ENCODE measurements at places on chromosomes 1 and 21.

GRCh38 chr1:231806623-231807495 lies 180.3 kb downstream of the DISC1 start:
- peak; percentile 35 for DNase-seq

DNA sequence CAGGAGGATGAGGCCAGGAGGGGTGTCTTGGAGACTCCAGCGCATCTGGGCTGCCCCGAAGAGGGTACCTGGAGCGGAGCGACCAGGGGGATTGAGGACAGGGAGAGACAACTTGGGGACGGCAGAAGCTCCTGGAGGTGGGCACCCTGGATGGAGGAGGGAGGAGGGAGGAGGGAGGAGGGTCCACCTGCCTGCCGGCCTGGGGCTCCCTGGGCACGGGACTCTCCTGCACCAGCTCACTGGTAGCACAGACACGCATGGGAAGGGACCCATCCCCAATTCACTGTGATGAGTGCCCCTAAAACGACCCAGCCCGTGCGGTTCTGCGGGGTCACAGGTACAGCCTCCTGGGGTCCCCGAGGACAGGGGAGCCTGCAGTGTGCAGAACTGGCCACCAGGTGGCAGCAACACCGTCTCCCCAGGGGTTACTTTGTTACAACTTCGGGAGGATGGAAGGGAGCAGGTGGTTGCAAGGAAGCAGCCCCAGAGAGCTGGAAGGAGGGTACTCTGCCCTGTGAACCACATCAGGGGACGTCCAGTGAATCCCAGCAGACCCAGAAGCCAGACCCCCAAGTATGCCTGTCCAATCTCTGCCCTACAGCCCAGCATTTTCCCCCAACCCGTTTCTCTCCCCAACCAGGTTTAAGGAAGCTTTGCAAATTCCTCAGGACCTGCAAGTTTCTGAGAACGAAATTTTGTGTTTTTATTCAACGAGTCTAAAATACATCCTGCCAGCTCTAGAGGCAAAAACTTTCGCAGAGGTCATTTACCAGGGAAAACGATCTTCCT lies 482.4 kb downstream of the NPHP4 start:
- peak; percentile 22 for DNase-seq

- no peak for DNase-seq
These were observed 89.8 kb upstream of the KCNE2 start for GRCh38 chr21:34274001-34274400.

DNA sequence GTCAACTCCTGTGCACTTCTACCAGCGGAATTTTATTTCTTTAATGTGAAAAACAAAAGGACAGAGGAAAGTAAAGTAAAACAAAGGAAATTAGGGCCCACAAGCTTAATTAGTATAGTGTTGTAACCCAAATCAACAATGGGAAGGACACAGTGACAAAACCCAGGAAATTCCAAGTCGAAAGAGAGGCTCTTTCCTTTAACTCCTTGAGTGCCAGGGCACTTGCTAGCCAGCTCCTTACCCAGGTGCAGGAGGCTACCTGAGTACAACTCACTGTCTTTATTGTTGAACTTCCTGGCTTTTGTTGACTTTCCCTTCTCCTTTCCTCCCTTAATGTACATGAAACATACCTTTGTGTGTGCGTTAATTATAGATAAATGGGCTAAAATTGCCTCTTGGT lies 55.0 kb downstream of the PEX14 start:
- no peak for DNase-seq

DNA sequence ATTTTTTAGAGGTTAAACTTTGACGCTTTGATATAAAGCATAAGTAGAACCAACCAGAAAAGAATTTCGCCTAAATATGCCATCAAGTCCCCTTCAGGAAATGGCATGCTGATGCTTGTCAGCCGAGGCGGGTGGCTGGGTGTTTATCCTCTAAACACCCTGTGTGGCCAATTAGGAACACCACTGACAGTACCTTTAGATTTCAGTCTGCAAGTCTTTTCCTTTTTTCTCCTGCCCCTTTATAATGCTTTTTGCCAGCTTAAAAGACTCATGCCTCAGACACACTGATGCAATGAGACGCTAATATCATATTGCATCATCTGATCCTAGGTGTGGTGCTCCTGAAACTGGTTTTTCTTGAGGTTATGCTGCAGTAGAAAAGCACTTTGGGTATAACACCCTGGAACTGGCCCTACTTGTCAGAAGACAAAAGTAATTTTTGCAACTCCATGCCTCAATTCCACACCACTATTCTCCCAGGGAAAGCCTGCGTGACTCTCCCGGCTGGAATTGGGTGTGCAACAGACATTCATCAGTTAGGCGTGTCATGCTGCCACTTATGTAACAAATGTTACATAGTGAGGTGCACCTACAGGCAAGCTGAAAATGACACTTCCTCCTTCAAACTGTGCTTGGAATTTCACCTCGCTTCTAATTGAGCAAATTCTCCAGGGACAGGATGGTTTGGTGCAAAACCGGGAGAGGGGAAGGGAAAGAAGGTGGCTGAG lies 2.0 kb upstream of the RCC2 start:
- DNase-seq: no peak

DNA sequence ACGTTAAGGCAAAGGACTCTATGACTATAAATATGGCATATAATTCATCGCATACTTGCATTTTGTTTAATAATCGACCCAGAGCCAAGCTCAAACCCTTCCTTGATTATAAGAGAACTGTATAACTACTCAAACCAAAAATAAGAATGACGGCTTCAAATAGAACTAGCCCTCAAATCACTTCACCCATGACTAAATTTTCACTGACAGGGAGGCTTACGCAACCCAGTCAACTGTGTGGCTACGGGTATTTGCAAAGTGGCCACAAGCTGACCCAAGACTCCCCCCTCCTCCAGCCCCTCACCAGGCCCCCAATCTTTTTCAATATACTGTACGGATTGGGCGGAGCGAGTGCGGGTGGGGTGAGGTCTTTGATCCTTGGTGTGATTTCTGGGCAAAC lies 268.3 kb downstream of the ASTN1 start:
- DNase-seq: no peak

DNA sequence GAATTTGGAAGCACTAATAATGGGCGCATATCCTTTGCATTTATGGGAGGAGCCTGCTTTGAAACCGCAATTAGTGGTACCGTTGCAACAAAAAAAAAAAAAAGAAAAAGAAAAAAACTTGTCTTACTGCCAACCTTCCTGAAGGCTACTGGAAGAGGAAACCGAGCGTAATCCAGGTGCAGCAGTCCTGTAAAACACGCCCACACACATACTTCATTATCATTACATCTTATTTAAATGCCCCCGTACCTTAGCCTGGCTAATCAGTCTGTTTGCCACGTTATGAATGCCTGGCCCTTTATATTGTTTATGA lies 686 bp upstream of the ZNF281 start:
- DNase-seq: no peak

DNA sequence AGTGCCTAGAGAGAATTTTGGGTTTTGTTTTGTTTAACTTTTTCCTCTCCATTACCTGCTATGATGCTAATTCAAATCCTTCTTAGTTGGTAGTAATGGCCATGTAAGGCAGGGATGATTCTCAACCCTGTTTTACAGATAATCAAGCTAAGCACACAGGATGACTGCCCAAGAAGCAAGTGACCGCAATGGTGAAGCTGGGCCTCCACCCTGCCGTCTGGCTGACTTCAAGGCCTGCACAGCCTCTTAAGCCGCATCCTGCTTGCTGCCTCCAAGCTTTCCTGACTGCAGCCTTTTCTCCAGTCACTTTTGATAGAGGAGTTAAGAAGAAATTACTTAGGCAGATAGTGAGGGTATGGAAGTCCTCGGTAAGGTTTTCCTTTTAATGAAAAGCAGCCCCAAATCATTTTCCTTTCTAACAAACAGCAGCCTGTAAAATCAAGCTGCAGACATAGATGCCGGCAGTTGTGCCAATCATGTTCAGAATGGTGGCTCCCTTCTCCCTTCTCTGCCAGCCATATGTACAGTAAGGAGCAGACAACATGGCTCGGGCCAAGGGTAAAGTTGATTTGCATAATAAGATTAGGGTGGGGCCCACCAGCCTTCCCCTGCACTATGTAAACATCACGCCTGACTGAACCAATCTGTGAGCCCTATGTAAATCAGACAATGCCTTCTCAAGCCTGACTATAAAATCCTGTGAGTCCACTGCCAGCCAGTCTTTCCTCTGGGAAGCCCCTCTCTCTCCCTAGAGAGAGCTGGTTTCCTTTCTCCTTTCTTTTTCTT lies 8.8 kb upstream of the CTBS start:
- no peak for DNase-seq

GRCh38 chr21:38273745-38274542 lies 17.2 kb downstream of the KCNJ15 start:
- no peak for DNase-seq

- DNase-seq: no peak
These were observed 46.0 kb downstream of the OPTC start for GRCh38 chr1:203539831-203540546.

DNA sequence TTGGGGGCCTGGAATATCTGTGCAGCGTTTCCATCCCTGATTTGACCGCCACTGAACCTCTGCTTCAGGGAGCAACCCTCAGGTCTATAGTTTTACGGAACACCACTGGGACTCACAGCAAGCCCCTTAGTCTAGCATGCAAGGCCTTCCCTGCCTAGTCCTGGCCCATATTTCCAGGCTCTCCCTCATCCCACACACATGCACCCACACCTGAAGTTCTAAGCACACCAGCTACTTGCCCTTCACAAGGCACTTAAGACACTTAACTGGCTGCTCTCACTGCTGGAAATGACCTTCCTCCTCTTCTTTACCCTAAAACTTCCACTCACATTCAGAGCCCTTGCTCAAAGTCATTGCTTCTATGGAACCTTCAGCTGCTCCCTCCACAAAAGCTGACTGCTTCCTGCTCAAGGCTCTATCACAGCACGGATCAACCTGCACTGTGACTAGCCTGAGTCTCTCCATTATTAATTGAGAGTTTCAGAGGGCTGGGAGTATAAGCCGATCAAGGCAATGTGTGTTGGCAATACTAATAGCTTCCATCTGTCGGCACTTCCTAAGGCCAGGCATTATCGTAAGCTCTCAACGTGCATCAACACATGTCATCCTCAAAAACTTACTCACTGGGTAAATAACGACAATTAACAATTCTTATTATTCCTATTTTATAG lies 84.3 kb downstream of the RRAGC start:
- no peak for DNase-seq

GRCh38 chr1:189513091-189513490 lies 964.6 kb downstream of the BRINP3 start:
- DNase-seq: no peak

DNA sequence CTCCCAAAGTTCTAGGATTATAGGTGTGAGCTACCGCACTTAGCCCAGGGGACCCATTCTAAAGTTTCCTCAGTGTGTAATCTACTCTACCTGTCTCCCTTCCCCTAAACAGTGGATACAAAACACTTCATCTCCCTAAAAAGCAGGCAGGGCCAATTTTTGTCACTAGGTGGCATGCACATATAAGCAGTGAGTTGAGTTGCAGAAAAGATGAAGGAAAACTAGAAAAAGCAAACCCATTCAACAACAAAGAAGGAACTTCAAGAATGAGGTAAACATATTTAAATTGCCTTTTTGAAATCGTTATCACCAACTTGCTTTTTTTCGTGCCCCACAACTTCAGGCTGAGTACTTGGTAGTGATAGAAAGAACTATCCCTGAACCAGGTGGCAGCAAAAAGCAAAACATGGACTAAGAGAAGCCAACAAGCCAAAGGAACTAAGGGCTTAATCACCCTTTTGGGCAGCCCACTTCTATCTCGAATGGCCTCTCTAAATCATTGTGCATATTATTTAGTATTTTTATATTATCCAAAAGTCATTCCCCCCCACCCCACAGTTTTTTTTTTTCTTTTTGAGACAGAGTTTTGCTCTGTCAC lies 19.7 kb upstream of the ALDH9A1 start:
- DNase-seq: no peak

- DNase-seq: no peak
These were observed 11.7 kb downstream of the NR5A2 start for GRCh38 chr1:200038981-200039848.

GRCh38 chr1:64392109-64392508 lies 77.8 kb upstream of the CACHD1 start:
- no peak for DNase-seq

DNA sequence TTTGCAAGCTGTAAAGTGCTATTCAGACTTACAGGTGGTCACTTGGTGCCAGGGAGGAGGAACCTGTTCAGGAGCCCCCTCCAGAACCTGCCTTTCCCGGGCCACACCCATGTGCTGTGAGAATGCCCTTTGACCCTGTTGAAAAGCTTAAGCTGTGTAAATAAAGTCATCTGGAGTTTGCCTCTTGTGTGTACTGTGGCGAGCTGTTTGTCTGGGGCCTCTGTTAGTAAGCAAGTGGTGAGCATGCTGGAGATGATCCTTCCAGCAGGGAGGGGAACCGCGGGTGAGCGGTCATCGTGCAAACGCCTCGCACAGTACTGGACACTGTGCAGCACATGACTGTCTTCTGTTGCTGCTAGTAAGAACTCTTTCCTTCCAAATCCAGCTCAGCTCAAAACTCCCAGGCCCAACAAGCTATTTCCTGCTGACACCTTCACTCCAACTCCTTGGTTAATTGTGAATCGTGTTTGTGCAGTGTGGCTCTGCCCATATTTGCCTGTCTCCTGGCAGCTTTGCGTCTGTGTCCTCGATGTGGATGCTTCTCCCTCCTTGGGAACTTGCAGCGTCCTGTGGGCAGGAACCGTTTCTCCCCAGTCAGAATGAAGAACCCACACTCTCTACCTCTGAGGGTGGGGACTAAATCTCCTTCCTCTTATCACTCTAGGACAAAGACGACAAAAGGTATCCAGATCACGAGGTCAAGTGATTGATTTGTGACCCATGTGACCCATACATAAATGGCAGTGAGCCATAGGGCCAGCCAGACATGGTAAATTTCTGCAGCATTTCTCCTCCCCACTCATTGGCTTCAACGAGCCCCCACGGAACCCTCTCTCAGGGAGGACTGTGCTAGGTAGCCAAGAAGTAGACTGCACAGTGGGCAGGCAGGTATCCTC lies 13.9 kb upstream of the BTG2 start:
- no peak for DNase-seq

Measured in nucleus accumbens (tissue), 56 donors.